ENCODE measurements at places on chromosomes 5 and 9.

DNA sequence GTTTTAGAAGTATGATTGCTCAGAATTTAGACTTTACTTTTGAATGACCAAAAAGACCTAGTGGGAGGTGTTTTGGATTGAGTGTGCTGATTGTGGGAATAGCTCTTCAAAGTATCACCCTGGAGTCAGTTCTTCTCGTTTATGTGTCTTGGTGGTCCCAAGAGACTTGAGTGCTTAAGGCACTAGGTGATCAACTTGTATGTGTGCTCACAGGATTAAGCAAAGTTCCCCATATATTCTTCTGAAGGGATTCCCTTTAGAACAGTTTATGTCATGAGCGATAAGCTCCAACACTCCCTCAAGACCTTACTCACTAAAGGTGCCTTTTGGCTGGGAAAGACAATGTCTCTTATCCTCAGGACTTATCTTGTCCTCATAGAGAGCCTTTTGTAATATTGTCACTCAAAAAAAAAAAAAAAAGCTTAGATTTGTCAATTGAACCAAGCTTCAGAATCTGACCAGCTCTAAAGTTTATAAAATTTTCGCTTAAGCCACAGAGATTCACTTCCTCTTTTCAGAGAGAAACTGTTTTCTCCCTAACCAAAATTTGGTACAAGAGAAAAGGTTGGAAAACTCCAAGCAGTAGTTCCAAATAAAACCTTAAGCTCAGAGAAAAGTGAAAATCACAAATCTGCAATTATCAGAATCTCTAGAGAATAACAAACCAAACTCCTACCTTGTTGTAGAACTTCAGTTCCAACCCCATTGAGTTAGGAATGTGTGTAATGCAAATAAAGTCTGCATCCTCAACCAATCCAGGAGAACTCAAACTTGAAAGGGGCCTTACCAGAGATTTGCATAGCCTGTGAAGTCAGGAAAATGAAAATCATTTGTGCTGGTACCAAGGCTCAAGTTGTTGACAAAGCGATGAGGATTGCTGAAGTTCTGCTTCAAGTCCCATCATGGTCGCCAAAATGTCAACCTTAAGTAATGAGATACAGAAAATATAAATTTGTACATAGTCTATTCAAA is 40.0 kb upstream of the PDZD2 start:
- no peak for DNase-seq

GRCh38 chr9:81631218-81631745 is 58.1 kb downstream of the TLE1 start:
- no peak for DNase-seq

GRCh38 chr9:126564128-126564527 is 49.6 kb upstream of the LMX1B start:
- DNase-seq, result no peak

DNA sequence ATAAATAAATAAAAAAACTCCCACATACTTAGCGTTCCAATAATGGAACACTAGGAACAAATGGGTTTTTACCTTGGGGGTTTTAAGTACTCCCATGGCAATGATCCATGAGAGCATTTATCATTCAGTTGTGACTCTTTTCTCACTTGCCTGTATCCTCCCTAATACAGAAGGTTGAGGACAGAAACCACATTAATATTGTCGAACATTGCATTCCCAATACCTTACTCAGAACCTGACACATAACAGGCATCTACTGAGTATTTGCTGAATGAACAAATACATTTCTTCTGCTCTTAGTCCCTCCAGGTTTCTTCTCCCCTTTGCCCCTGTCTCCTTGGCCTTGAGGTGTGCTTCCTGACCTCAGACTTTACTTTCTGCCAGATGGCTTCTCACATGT is 175.9 kb downstream of the CEMIP2 start:
- no peak for DNase-seq

DNA sequence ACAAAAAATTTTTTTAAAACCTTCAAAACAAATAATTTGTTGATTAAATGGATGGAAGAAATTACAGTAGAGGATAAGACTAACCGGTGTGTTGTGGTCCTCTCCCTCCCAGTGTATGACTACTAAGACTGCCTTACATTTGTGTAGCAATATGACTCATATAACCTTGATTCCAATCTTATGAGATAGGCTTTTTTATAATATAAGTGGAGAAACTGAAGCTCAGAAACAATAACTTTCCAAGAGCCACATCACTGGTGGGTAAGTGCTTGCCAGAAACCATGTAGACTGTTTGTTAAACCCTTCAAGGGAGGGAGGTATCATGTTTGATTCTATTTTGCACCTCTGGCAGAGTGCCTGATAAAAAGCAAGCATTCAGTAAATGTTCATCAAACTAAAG is 47.5 kb downstream of the NLN start:
- DNase-seq, result no peak

DNA sequence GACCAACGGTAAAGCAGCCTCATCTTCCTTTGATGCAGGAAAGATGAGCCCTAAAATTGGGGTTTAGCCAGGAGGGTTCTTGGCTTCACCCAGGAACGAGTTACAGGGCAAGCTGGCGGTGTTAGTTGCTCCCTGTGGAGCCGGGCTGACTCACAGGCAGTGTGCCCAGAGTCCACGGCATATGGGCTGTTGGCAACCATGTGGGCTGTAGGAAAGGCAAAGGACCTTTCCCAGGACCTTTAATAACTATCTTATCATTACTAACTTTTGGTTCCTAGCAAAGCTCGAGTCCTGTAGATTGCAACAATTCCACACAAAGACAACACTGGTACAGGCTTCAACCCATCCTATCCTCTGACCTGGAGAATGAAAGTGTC is 29.8 kb upstream of the CLPTM1L start:
- no peak for DNase-seq

DNA sequence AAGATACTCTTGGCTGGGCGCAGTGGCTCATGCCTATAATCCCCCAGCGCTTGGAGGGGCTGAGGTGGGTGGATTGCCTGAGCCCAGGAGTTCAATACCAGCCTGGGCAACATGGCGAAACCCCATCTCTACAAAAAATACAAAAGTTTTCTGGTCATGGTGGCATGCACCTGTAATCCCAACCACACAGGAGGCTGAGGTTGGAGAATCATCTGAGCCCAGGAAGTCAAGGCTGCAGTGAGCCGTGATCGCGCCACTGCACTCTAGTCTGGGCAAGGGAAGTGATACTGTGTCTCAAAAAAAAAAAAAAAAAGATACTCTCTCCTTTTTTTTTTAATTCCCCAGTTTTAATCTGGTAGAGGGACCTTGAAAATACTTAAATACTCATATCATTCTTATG is 15.0 kb downstream of the ANKRD33B start:
- no peak for DNase-seq

- DNase-seq, result no peak
Observed at GRCh38 chr9:116182876-116183275, 29.3 kb downstream of the PAPPA start.

GRCh38 chr5:29005386-29005785 is 1967.0 kb upstream of the CDH9 start:
- no peak for DNase-seq

DNA sequence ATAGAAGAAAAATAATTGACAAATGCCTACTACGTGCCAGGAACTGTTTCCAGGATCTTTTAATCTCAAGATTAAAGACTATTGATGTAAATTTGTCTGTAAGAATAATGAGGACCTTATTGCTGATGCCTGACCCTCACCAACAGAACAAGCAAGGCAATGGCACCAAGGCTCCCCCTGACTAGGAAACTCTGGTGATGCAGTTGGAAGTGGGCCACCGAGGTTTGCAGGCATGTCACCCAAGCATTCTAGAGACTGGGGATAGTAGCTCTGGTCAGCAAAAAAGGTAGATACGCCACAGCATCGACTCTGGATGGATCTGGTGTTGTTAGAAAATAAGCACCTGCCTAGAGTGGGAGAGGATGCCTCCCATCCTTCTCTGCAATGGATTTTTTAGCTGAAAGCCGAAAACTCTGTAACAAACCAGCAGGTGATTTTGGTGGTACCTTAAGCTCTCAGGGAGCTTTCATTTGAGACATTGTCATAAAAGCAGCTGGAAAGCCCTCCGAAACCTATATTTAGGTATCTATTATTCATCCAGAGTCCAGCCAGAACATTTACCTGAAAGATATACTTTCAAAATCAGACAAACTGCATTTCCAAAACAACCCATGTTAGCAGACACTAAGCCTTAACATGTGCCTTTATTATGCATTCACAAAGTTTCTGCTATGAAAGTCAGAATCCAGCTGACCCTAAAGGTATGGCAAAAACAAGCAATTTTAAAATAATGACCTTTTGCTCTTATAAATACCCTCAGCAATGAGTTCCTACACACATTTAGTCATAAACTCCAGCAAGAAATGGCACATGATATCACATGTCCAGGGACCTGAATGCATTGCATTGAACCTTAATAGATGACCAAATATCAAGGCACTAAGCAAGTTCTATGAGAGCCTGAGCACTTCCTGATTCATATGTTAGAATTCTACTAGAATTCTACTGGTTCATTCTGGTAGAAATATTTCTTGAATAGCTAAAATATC is 308.4 kb downstream of the PDE4D start:
- DNase-seq, result no peak

- DNase-seq, result no peak
Observed at GRCh38 chr9:107260437-107261081, 22.5 kb upstream of the RAD23B start.
